Sigmoid colon (tissue), 7 donors: ENCODE measurements at places on chromosomes 6 and 20. TPM values are rescaled to one million over a fixed set of nuclear protein-coding genes. Genes with fewer than 3 reads are reported as not detected.

Gene ACOT13
- polyA plus RNA-seq = 48.1 TPM

DNA sequence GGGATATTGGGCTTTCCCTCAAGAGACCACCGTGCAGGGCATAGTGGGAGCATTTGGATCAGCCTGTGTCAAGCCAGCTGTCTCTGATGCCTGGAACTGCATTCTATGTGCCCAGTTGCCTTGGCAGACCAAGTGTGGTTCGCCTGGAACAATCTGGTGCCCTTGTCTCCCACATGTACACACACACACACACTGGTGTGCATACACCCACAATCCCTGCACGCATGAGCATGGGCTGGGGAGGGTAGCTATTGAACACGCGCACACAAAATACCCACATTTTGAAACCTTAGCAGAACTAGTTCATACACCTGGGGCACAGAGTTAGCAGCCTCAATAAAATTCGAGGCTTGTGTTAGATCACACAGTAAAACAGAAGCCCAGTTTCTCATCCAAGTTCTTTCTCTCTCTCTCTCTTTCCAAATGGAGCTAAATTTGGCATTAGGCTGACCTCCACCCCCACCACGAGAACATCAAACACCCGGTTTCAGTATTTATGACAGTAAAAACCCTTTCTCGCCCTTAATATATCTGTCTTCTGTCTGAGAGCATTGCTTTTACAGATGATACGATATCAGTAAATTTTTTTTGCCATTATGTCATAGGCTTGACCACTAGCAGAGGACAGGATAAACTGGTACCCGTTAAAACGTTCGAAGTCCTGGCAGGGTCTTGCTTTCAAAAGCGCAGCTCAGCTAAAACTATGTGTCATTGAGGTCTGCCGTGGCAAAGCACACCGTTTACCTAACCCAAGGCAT is 18.2 kb upstream of the NFATC2 start:
- DNase-seq = no peak

GRCh38 chr6:76701610-76702009 is 629.1 kb upstream of the IMPG1 start:
- no peak for DNase-seq

Gene CFAP61
- polyA plus RNA-seq = not detected

Gene CCDC170
- 2.5 TPM for polyA plus RNA-seq

DNA sequence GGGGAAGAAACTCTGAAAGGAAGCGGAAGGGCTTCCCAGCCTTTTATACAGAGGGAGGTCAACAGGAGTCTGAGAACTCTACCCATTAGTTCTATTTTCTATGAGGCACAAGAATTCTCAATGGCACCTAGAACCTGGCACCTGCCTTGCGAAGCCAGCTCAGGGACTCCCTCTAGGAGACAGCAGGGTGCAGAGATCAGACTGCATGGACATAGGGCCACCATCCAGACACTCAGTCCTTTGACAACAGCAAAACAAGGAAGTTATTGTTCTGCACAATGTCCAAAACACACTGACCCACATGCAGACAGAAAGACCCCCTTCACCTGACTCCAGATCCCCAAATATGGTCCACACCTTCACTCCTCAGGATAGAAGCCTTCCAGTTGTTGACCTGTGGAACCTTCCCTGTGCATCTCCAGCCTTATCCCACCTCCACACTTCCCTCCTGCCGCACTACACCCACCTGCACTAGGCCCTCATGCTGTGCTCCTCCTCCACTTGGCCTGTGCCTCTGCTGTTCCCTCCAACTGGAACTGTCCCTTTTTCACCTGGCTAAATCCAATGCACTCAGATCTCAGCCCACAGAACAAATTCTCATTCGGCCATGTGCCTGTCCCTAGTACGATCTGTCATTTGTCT is 27.8 kb downstream of the ACSS1 start:
- no peak for DNase-seq

Gene LPA
- polyA plus RNA-seq = 0.01 TPM

- DNase-seq = no peak
Measured at GRCh38 chr20:43572891-43573290, 14.1 kb downstream of the SGK2 start.

DNA sequence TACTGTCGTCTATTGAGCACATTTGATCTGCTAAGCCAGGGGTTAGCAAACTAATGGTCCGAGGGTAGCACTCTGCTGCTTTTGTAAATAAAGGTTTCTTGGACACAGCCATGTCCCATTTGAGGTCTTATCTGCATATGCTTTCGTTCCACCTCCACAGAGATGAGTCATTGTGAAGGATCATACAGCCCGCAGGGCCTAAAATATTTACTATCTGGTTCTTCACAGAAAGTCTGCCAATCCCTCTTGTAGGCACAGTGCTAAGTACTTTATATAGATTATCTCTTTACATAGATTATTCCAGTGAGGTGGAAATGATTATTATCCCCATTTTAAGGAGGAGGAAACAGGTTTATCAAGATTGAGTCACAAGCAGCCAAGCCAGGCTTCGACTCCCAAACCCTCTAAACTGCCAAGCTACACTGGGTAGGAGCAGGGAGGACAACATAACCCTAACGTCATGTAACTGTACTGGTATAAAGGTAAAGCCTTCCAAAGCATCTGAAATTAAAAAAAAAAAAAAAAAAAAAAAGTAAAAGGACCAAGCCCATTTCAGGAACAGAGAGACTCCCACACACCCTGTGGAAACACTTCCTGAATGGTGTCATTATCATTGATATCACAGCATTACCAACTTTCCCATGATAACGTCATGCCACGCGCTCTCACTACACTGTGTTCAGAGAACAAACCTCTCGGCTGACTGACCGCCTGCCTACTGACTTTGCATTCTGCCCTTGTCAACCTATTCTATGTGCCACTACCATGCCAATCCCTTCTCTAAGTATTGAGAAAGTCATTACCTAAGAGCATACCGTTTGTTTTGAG is 101.0 kb downstream of the KIF16B start:
- no peak for DNase-seq

DNA sequence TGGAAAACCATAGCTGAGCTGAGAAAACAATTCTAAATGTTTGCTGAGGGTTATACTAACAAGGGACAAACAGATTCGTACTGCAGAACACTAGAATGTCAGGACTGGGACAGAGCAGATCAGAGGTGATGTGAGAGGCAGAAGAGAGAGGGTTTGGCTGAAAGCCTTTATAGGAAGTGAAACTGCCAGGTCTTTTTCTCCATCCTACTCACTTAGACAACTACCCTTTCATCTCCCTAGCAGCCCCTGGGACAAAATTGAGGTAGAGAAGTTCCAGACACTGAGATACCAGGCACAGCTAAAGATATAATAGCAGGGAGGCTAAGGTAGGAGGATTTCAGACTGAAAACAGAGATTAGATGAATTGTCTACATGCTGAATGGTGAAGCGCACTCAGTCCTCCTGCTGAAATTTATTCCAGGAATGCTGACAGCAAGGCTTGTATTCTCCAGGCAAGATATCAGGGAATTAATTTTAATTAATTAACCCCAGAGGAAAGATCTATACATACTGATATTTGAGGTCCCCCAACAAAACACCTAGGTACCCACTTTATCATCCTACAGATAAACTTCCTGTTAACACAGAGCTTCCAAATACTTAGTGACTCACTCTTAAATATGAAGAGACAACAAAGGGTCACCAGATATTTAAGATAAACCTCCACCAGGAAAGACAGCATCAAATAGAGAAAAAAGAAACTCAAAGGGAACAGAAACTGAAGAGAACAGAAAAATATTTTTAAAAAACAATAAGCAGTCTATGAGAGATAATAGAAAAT is 12.6 kb upstream of the EIF2S2 start:
- DNase-seq = no peak

DNA sequence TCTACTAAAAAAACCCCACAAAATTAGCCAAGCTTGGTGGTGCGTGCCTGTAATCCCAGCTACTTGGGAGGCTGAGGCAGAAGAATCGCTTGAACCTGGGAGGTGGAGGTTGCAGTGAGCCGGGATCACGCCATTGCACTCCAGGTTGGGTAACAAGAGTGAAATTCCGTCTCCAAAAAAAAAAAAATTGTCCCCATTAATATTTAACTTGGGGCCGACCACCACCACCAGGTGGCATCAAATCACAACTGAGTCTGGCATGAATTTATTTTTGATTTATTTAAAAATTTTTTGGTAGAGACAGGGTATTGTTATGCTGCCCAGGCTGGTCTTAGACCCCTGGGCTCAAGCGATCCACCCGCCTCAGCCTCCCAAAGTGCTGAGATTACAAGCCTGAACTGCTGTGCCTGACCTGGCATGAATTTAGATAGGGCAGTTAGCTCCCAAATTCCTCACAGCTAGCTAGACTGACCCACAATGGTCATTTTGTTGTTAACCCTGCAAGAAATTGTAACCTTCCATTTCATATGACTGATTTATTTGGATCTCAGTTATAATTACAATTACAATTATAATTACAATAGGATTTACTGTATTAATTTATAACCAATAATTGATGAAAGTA is 17.1 kb upstream of the BEND3 start:
- DNase-seq = no peak

DNA sequence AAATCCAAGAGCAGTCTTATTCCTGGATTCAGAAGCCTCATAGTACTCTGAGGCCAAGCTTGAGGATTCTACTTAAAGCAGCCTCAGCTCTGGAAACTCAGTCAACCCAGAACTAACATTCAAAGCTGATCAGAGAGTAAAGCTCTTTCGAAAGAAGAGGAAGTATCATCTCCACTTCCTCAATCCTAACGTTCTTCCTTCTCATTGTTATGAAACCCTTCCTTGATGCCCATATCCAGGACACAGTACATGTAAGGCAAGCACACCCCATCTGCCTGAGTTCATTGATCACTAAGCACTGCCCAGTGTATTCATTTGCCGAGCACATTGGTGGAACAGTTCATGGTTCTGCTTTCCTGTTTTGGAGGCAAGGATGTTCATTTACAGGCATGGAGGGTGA is at the start of gene IPCEF1:
TSS of gene IPCEF1 (minus strand) at position 114 of the 400 bp plus-strand sequence. CDS start 90,856 bp downstream, outside the sequence.
- DNase-seq = no peak

DNA sequence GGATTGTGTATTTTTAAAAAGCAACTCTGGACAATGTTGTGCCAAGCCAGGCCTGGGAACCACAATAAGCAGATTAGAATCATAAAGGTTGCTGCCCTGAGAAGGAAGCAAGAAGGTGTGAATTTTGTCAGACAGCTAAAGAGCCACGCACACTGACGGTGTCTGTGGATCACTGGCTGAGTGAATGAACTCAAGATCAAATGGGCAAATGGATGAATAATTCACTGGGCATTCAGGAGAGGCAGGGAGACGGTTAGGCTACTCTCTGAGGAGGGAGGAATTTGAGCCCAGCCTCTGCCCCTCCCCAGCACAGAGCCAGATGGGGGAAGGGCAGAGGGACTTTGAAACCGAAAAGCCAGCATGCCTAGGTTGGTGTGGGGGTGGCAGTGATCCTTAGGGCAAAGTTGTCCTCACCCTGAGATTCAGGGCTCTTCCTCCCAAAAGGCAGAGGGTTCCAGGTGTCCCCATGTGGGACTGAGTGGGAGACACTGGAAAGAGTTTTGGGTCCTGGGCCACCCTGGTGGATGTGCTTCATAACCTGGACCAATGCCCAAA is 19.5 kb upstream of the SLC22A7 start:
- DNase-seq = no peak

- no peak for DNase-seq
Measured at GRCh38 chr20:55569084-55569483, 436.2 kb downstream of the CBLN4 start.

- DNase-seq = no peak
Measured at GRCh38 chr6:53750052-53750650, 44.7 kb upstream of the LRRC1 start.

GRCh38 chr6:111802720-111803330 is 70.4 kb downstream of the FYN start:
- no peak for DNase-seq

- DNase-seq = no peak
Measured at GRCh38 chr6:21999012-21999528, 297.8 kb downstream of the PRL start.

DNA sequence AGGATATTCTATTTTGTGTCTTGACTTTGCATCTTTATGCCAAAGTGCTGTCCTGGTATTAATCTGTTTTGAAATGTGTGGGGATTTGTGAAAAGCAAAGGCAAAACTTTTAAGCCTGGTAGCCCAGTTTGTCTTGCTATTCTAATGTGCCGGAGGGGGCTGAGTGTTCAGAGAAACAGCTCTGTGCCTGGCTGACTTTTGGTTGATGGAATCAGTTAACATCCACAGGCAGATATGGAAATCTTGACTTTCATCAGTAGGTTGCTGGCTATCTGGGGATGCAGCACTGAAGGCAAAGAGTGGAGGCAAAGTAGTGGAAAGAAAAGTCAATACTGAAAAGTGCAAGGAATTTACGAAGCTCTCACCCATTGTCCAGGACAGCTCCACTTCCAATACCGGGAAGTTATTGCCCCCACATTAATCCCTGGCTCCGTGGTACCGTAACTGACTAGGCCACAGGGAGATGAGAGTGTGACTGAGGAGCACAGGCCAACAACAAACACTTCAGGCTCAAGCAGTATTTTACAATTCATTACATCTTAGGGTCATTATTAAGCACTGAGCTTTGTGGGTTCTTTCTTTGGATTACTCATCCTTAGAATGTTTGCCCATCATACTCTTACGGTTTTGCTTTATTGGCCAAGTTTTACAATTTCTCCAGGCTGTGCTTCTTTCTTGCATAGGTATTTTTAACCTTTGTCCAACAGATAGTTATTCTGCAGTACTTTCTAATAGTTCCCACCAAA is 164.6 kb downstream of the MTFR2 start:
- DNase-seq = no peak

Gene UBD
- 4.8 TPM for polyA plus RNA-seq

GRCh38 chr20:52230409-52230808 is 38.8 kb upstream of the ZFP64 start:
- no peak for DNase-seq

Gene ULBP2
- polyA plus RNA-seq = not detected

DNA sequence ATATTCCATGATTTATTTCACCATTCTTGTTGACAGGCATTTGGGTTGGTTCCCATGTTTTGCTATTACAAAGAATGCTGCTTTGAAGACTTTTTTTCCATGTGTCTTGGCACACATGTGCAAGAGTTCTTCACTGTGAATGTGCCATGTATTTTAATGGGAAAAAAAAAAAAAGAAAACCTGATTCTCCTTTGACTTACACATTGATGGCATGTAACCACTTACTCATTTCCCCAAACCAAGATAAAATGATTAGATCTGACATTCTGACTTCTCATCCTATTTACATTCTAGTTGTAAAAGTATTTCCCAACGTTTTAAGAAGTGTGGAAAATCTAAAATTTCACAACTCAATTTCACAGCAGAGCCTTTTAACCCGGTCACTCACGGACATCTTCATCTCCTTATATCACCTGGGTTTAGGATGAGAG is 4.4 kb downstream of the CAP2 start:
- DNase-seq = no peak

Gene WTAP
- 76.1 TPM for polyA plus RNA-seq

GRCh38 chr6:137240168-137240567 is 21.0 kb upstream of the IFNGR1 start:
- DNase-seq = peak; percentile 85

DNA sequence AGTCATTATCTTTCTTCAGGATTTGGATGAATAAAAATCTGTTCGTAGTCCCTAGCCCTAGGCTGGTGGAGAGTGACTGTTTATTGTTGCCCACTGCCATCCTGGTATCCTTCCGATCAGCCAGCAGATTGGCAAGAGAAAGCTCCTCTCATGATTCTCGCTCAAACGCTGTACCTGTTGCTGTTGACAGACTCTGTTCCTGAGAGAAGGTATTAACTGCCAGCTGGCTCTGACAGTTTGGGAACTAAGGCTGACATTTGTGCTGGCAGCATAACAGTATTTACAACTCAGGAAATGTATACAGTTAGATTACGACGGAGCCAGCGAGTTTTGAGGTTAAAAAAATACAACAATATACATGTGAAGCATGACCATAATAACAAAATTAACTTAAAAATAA is 674.5 kb downstream of the PRKN start:
- no peak for DNase-seq

Gene ID4
- polyA plus RNA-seq = 4.2 TPM

Gene GCLC
- polyA plus RNA-seq = 25.9 TPM
